ENCODE measurements at places on chromosomes 16 and 17.

- no peak for DNase-seq
These were observed 2.1 kb downstream of the MC1R start for GRCh38 chr16:89920723-89921122.

GRCh38 chr17:17940441-17940911, 31.7 kb downstream of the TOM1L2 start:
- DNase-seq, result no peak

DNA sequence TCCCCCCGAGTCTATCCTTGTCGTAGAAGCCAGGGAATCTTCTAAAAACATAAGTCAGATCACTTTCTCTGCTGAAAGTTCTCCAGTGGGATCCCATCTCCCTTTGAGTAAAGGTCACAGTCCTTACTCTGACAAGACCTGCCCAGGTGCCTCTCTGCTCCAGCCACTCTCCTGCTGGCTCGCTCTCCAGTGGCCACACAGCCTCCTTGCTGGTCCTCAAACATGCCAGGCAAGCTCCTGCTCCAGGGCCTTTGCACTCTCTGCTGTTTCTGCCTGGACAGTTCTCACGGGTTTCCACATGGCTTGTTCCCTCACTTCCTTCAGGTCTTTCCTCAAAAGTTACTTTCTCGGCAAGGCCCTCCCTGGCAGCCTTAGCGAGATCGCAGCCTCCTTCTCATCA, 3.4 kb downstream of the B9D1 start:
- DNase-seq, result no peak

GRCh38 chr16:70572050-70572925, 48.7 kb downstream of the SF3B3 start:
- DNase-seq, result no peak

DNA sequence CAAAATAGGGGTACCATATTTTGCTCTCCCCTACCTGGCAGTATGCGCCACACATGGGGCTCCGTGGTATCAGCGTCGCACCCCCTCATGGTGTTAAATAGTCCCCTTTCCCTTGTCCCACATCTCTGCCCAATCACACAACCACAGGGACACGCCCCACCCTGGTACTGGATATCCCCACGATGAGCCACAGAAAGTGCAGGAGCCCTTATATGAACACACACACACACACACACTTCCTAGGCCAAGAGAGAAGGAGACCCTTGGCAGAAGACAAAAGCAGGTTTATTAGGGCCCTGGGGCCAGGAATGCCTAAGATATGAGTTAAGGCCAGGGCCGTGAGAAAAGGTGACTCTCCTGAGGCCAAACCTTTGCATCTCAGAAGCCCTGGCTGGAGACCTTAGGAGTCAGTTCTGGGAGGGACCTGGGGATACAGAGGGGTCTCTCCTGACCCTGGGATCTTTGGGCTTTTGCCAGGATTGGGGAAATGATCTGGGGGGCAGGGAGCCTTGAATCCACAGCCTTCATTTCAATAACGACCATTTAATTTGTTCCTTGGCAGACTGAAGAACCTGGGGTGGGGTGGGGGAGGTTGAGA, 11.6 kb downstream of the COPZ2 start:
- peak; percentile 25 for DNase-seq

GRCh38 chr17:48055531-48056245, 7.5 kb downstream of the NFE2L1 start:
- DNase-seq, result no peak

DNA sequence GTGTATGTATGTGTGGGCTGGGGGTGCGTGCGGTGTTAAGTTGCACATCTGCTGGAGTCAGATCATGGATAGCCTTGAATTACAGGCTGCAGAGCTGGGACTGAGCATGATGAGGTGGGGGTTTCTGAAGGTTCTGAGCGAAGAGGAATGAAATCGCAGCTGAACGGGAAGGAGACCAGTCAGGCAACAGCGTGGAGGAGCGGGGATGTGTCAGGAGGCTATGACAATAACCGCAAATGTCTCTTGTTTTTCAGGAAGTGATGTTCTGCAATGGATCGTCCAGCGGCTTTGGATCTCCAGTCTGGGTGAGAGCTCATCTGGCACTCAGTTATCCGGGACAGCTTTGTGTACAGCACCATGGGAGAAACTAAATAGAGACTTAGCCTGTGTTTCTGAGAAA, 20.9 kb downstream of the RGS9 start:
- no peak for DNase-seq

- no peak for DNase-seq
These were observed 561.6 kb upstream of the PSMD7 start for GRCh38 chr16:73735018-73735417.

DNA sequence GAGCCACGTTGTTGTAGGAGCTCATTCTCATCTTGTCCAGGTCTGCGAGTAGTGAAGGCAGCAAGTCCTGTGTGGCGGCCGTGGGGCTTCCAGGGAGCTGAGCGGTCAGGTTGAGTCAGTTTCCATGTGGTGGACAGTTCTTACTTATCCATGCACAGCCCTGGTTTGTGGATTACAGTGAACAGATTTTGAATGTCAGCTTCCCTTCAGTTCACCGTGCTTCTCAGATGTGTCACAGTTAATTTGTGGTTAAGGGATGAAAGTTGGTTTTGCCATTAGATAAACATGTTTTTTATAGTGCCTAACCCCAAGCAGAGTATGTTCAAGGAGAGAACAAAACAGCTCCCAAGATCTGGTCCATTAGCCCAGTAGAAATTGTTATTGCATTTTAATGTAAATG, 103.1 kb downstream of the RPTOR start:
- no peak for DNase-seq

GRCh38 chr16:60481591-60481990, 1554.6 kb downstream of the CDH8 start:
- no peak for DNase-seq

DNA sequence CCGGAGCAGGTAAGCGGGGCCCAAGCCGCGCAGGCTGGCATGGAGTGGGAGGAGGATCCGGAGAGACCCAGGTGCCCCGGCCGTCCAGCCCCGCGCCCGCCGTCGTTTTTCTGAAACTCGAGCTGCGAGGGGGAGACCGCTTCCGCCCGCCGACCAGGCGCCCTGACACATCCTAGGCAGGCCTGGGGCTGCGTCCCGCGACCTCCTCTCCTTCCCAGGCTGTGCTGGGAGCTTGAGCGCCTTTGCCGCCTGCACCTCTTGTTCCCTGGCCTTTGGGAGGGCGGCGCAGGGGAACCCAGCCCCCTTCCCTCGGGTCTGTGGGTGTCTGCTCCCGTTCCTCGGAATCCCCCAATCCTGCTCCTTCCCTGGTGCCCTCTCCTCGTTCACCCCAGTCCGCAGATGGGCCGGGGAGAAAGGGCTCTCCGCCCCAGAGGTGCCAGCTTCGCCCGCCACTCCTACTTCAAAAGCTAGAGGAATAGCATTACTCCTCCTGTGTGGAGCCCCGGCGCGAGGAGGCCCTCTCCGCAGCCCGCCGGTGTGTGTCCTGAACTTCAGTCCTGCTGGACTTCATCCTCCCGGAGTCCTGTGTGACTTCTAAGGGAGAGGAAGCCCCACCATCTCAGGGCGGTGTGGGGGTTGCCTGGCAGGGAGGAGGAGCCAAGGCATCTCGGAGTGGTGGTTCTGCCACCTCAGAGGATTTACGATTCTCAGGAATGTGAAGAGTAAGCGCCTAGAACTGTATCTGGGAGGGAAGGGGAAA, 1.0 kb downstream of the NHERF1 start:
- DNase-seq, result no peak

GRCh38 chr17:8965394-8966168, at the start of gene PIK3R5:
PIK3R5 (minus strand) TSS chr17:8965707; CDS start chr17:8911494, 54,213 bp downstream.
- DNase-seq, result peak; percentile 95

DNA sequence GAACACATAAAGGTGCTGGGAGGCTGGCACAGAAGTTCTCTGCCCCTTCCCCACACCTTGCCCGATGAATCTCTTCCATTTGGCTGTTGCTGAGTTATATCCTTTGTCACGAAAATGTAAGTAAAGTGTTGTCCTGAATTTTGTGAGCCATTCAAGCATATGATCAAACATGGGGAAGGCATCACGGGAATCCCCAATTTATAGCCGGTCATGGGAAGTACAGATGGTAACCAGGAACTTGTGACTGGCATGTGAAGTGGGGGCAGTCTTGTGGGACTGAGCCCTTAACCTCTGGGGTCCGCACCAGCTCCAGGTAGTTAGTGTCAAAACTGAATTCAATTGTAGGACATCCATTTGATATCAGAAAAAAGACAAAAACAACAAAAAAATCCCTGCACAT, 13.2 kb downstream of the TOM1L2 start:
- DNase-seq, result no peak

DNA sequence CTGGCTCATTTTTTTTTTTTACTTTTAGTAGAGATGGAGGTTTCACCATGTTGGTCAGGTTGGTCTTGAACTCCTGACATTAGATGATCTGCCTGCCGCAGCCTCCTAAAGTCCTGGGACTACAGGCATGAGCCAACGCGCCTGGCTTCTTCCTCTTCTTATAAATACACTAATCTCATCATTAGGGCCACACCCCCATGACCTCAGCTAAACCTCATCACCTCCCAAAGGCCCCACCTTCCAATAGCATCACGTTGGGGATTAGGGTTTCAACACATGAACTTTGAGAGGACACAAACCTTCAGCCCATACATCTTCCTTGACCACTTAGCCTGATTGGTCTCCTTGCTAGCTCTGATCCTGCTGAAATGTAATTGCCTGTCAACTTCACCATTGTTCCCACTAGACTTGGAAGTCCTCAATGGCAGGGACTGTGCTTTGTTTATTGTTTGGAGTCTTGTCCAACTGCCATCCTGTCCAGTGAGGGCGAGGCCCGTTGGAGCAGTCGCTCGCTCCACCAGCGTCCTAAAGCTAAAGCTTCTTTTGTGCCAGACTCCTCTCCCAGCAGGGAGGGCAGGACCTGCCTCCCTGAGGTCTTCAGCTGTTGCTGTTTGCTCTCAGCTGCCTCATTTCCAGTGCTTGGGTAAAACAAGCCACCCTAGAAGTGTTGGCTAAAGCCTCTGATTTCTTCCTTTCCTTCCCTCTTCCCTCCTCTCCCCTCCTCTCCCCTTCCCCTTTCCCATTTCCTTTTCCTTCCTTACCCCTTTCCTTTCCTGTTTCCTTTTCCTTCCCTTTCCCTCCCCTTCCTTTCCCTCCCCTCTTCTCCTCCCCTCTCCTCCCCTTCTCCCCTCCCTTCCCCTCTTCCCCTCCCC, 85.3 kb downstream of the HAPSTR1 start:
- no peak for DNase-seq

- DNase-seq, result no peak
These were observed 44.7 kb downstream of the SREBF1 start for GRCh38 chr17:17792037-17792550.

DNA sequence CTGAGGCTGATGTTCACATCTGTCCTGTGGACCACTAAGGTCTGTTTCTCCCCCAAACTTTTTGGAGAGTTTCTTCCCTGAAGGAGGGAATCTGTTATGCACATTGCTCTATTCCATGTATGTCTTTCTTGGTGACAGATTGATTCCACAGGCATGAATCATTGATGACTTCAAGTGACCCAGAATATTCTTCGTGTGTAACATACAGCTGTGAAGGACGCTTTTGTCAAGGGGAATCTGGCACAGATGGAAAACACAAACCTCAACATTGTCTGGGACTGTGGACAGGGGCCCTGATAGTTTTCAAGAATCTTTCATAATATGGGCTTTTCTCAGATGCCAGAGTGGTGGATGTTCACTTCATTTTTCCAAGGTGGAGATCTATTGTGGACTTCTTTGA, 223.1 kb upstream of the MAF start:
- no peak for DNase-seq

DNA sequence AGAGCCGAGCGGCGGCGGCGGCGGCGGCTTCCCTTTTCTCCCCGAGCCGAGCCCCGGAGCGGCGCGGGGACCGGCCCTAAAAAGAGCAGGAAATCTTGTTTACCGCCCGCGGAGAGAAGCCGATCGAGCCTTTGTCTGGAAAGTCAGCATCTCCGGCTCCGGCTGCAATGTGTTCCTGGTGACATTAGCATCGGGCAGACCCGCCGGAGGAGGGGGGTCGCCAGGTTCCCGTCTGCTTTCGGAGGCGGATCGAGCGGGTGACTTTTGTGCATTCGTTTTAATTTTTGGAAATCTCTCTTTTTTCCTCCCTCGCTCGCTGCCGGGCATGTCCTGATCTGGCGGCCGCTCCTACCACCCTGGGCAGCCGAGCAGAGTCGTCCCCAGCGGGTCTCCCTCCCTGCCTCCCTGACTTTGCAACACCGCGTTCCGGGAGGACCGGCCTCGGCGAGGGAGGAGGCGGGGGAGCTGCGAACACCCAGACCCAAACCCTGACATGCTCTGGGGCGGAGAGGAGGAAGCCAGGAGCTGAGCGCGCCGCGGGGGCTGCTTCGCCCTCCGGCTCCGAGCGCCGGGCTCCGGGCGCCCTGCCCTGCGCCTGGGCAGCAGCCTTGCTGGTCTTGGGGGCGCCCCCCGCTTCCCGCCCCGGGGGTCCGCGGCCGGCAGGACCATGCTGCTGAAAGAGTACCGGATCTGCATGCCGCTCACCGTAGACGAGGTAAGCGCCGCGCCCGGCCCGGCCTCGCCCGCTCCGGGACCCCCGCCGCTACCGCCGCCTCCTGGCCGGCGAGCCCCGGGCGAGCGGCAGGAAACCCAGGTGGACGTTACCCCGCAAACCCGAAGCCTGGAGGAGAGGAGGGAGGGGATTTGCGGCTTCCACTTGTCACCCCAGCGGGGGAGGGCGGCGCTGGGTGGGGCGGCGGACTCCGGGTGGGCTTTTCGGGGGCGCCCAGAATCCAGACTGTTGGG, 690 bp downstream of the PITPNC1 start:
- peak; percentile 57 for DNase-seq

DNA sequence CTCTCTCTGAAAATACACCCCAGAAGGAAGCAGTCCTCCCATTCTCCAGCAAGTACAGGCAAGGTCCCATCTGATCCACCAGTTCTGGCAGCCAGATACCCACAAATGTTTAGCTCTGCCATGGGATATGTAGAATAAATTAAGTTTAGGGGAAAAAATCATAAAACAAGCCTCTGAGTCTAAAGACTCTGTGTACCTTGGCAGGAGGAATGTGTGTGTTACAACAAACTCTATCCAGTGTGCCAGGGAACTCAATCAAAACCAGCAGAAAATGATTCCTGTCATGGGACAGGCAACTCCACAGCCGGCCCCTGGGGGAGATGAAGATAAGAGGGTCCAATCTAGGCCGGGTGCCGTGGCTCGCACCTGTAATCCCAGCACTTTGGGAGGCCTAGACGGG, 73.4 kb downstream of the MRM3 start:
- no peak for DNase-seq

DNA sequence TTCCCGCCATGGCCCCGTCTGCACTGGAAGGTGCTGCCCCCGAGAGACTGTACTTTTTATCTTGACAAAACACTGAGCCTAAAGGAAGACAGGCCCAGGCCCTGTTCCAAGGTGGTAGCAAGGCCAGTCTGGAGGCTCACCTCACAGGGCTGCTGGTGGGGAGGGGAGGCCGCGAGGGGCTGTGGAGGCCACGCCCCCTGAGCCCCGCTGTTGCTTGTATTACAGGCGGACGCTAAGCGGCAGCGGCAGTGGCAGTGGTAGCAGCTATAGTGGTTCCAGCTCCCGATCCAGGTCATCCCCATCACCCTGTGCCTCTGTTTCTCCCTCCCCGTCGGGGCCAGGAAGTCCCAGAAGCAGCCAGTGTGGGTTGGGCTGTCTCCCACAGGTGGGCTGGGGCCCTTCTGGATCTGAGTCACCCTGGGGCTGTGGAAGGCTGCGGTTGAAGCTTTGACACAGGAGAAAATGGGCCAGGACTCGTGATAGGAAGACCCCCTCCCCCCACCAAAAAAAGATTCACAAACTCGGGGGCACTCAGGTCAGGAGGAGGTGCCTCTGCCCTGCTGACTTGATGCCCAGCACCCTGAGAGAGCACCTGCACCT, 13.3 kb upstream of the IL17C start:
- no peak for DNase-seq
